SJSA1 (cell line): ENCODE measurements at places on chromosomes 7 and 10. TPM values are rescaled to one million over a fixed set of nuclear protein-coding genes. Genes with fewer than 3 reads are reported as not detected.

DNA sequence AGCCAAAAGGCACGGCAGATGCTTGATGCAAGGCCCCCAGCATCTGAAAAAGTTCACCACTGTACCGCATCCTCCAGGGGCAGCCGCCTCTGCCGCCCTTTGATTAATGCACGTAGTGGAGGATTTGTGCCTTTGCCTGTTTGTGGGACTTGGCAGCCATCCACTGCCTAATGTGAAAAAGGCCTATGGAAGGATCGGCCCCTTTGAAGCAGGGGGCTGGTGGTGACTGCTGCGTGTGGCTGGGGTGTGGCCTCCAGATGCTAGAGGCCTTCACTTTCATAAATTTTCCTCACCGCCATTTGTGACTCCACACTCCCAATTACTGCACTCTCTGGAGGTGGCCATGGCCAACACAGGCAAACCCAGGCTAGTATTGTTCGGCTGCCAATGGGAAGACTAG is 226.0 kb downstream of the BMPER start:
- no peak for DNase-seq

- DNase-seq: no peak
These were observed 105.3 kb upstream of the TPK1 start for GRCh38 chr7:144941127-144941526.

- DNase-seq: no peak
These were observed 12.7 kb downstream of the ACADSB start for GRCh38 chr10:123021517-123021916.

GRCh38 chr10:74328388-74328787 is 177.4 kb downstream of the ADK start:
- DNase-seq: no peak

DPYSL4 gene
- total RNA-seq: 1.3 TPM in 1 of 2 replicates, not detected in the other

GRCh38 chr10:105585753-105586152 is 944.7 kb downstream of the SORCS3 start:
- DNase-seq: peak; percentile 88

DNA sequence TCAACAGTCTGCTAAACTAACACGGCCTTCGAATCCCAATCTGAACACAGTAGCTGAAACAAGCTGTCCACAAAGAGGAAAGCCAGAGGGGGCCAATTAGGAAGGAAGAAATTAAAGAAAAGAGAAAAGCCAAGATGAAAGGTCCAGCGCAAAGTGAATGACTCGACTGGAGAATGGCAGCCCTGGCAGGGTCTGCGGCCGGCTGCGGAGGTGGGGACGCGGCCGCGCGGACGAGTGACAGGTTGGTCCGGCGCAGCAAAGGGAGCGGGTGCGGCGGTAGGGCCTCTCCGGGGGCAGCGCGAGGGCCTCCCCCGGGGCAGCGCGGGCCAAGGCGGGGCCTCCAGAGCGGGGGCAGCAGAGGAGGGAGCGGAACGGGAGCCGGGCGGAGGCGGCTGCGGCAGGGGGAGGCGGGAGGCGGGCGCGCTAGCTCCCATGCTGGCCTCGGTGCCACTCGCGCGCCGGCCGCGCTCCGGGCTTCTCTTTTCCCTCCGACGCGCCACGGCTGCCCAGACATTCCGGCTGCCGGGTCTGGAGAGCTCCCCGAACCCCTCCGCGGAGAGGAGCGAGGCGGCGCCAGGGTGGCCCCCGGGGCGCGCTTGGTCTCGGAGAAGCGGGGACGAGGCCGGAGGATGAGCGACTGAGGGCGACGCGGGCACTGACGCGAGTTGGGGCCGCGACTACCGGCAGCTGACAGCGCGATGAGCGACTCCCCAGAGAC is at the start of gene VWC2:
VWC2 (plus strand) TSS at position 421 of the 718 bp plus-strand sequence. CDS start 1,798 bp downstream, outside the sequence.
- DNase-seq: no peak
